ENCODE measurements at places on chromosomes 1 and 21. TPM values are rescaled to one million over a fixed set of nuclear protein-coding genes. Genes with fewer than 3 reads are reported as not detected.

- no peak for DNase-seq
Observed at GRCh38 chr1:41582004-41582325, 97.5 kb upstream of the EDN2 start.

DNA sequence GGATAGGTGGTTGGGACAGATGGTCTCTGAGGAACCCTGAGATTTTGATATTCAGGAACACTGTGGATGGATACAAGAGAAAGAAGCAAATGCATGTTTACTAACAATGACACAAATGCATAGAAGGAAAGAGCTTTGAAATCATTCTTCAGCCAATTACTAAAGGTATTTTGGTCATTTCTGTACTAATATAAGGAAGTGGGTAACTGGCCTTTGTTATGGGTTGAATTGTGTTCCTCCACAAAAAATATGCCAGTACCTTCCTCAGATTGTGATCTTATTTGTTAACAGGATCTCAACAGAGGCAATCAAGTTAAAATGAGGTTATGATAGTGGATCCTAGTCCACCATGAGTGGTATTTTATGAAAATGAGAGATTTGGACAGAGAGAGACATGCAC, 68.7 kb upstream of the KCNA3 start:
- no peak for DNase-seq

Gene SPRR2G
- not detected for total RNA-seq

Gene ITLN2
- total RNA-seq: not detected

Gene DMRTA2
- total RNA-seq: not detected

DNA sequence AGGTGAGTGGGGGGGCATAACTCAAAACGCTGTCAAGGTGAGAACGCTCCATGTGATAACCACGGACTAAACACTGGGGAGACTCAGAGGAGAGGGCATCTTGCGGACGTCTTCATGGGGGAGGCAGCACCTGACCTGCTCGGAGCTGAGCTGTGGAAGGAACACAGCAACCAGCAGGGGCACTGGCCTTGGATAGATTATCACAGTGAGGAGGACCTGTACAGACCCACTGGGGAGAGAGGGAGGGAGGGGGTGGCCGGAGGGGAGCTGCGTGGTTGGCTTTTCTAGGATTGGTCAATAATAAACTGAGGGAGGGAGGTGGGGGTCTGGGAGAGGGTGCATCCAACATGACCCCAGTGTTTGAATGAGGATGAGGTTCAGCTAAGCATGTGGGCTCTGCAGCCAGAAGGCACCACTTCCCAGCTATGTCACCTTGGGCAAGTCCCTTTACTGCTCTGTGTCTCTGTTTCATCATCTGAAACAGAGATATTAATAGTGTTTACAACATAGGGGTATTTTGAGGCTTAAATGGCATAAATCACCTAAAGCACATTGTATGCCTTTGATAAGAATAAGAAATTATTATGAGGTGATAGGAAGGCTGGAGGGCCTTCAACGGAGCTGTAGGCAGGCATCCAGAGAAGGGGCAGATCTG, 123.3 kb downstream of the GRIK3 start:
- no peak for DNase-seq

All from chondrocyte (in vitro differentiated cells).